Kidney (tissue), 22 donors: ENCODE measurements at places on chromosomes 6 and 20.
A peak's percentile ranks its signal among the peaks of the same experiment; 100 is the strongest.

GRCh38 chr20:34180460-34181120, 60.6 kb upstream of the ASIP start:
- DNase-seq, result peak; percentile 72

DNA sequence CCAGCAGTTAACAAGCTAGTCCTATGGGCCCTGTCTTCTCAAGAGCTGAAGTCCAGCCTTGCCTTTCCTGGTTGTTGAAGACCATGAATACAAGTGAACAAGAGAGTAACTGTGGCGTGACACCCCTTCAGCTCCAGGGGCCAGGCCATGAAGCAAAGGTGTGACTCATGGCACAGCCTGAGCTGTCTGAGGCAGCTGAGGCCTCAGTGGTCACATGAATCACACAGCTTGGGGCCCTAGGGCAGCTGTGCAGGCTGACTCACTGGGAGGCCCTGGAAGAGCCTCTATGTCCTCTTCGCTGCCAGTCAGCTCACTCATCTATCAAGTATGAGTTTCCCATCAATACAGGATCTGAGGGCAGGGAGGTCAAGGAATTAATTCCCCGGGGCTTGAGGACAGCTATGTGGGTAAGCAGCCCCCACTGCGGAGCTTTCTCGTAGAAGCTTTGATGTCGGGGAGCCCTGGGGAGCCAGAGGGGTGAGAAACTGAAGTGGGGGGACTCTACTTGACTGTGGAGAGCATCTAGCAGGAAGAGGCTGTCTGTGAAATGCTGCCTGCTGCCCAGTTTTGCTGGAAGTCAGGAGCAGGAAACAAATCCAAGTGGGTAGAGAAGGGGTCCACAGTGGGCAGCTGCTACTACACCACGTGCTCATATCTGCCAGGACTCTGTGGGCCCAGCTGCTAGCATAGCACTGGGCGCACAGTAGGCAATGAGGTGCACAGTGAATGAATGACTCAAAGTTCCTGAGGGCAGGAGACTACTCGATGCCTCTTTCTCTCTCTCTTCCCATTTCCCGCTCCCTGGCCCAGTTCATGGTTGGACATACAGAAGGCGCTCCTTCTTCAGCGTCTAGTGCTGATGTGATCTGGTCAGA, 13.7 kb upstream of the FAM83C start:
- no peak for DNase-seq

GRCh38 chr6:167410462-167410861, 85.6 kb downstream of the TTLL2 start:
- DNase-seq, result no peak

GRCh38 chr20:6959900-6960312, 192.4 kb downstream of the BMP2 start:
- no peak for DNase-seq

- peak; percentile 46 for DNase-seq
These were observed 169.4 kb downstream of the CDK19 start for GRCh38 chr6:110645685-110646418.

DNA sequence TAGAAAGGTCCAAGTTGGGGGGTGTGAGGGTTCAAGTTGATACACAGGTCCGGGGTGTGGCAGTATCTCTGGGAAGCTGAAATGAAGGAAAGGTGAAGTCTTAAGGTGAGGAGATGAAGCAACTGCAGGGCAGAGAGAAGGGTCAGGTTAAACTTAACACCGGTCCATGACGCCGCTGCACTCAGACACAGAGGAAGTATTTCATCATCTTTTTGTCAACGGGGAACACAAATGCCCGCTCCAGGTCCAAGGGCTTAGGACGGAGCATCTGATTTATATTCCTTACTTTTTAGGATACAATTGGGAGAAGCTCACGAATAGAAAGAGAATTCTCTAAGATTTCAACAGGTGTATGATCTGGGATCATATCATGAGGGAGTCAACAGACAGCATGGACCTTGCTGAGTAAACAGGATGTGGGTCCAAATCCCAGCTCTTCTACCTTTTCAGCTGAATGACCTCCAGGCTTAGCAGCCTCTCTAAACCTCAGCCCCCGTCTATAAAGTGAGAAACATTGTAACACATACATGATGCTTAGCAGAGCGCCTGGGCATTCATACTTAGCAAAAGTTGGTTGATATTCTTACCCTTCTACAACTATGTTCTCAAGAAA, 197.5 kb downstream of the ATXN1 start:
- no peak for DNase-seq

DNA sequence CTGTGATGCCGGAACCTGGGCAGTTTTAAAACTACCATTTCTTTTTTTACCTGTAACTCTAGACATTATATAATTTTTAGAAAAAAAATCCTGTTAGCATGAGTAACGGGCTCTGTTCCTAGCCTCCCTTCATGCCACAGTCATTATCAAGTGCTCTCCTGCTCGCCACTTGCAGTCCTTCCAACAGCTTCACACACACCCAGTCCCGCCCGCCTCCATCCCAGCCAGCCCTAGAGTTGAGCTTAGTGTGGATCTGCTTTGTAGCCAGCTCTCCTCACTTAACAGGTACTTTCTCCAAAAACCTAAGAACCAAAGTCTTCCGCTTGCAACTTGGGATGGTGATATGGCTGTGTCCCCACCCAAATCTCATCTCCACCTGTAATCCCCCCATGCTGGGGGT, 51.5 kb downstream of the EZR start:
- no peak for DNase-seq

GRCh38 chr6:43243664-43244321, 512 bp downstream of the TTBK1 start:
- peak; percentile 10 for DNase-seq

DNA sequence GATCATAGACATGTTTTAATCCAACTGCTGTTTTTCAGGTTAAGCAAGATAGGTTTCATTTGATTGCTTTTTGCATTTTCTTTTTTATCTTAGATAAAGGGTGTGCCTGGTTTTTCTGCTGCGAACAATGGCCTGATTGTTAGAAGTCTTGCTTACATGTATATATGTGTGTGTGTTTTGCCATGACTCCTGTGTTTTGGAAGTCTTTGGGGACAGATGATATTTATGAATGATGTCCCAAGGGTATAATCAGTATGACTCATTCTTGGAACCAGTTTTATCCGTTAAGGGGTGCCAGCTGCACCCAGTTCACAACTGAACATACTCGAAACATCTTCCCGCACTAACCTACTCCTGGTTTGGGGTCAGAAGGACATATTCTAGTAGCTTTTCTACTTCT, 230.1 kb upstream of the SUPT3H start:
- no peak for DNase-seq

DNA sequence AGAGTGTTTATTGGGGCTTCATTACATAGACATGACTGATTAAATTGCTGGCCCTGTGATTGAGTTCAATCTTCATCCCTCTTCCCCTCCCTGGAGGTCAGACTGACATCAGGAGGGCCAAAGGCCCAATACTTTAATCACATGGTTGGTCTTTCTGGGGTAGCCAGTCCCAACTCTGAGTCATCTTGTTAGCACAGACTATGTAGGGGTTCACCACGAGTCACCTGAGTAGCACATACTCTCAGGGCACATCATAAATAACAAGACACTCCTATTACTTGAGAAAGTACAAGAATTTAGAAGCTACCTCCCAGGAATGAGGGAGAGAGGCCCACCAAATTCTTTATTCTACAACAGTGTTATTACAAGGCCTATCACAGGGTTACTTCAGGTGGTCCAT, 11.3 kb downstream of the GINS1 start:
- DNase-seq, result no peak

- no peak for DNase-seq
These were observed 60.4 kb downstream of the FOXO3 start for GRCh38 chr6:108621117-108621516.

- peak; percentile 89 for DNase-seq
These were observed 578 bp downstream of the RGL2 start for GRCh38 chr6:33297956-33298772.
